Suppressor macrophage treated with lipopolysaccharide for 4 hours (primary cell): ENCODE measurements at places on chromosomes 6 and 20.

DNA sequence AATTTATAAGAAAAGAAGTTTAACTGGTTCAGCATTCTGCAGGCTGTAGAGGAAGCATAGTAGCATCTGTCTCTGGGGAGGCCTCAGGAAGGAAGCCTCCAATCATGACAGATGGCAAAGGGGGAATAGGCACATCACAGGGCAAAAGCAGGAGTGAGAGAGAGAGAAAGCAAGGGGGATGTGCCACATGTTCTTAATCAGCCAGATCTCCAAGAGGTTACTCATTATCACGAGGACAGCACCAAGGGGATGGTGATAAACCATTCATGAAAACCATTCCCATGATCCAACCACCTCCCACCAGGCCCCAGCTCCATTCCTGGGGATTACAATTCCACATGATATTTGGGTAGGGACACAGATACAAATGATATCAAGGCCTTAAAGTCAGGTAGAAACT is 217.5 kb upstream of the TCF21 start:
- no peak for DNase-seq

DNA sequence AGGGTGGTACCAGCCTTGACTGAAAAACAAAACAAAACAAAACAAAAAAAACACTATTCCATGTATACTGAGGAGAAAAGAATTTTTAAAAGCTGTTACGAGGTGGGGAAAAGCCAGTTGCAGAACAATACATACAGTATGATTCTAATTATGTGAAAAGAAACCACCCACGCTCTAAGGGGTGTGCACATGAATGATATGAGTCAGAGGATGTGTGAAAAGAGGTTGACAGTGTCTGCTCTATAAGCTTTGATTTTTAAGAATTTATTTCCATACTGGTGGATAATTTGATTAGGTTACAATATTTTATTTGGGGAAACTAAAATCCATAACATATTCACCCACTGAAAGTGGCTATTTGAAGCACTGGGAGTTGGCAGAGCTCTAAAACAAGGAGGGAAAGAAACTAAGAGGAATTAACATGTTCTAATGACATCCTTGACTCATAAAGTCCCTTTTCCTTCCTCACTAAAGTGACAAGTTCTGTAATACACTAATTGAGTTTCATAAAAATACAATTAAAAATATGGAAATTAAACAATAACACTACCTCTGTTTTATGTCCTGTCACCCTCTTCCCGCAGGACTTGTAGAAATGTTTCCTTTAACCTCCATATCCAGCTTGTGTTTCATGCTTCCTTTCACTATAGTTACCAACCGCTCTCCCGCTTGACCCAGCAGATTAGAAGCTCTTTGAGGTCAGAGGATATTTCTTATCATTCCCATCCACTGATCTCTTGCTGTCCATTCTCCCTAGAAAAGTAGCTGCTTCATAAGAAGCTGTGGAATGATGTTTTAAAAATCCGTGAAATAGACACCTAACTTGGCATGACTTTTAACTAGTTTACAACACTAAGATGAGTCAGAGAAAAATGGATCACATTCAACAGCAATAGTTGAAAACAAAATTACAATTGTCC is 118.6 kb upstream of the CCDC28A start:
- DNase-seq = peak; percentile 73

GRCh38 chr20:44650771-44651433 is 597 bp downstream of the ADA start:
- peak; percentile 28 for DNase-seq

DNA sequence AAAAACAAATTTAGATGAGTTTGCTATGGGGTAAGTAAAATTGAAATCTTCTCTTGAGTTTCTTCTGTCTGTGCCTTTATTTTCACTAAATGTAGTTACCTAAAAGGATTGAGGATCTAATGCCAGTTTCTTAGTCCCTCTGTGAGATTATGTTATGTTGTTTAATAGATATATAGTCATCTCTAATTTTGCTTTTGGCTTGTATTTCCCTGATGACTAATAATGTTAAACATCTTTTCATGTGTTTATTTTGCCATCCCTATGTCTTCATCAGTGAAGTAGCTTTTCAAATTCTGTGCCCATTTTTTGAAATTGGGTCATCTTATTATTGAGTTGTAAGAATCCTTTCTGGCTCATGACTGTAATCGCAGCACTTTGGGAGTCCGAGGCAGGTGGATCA is 13.7 kb downstream of the QRSL1 start:
- no peak for DNase-seq

- DNase-seq = no peak
Observed at GRCh38 chr20:34085544-34086040, 26.5 kb downstream of the EIF2S2 start.

- DNase-seq = peak; percentile 56
Observed at GRCh38 chr6:87396595-87397392, 11.0 kb upstream of the CFAP206 start.

DNA sequence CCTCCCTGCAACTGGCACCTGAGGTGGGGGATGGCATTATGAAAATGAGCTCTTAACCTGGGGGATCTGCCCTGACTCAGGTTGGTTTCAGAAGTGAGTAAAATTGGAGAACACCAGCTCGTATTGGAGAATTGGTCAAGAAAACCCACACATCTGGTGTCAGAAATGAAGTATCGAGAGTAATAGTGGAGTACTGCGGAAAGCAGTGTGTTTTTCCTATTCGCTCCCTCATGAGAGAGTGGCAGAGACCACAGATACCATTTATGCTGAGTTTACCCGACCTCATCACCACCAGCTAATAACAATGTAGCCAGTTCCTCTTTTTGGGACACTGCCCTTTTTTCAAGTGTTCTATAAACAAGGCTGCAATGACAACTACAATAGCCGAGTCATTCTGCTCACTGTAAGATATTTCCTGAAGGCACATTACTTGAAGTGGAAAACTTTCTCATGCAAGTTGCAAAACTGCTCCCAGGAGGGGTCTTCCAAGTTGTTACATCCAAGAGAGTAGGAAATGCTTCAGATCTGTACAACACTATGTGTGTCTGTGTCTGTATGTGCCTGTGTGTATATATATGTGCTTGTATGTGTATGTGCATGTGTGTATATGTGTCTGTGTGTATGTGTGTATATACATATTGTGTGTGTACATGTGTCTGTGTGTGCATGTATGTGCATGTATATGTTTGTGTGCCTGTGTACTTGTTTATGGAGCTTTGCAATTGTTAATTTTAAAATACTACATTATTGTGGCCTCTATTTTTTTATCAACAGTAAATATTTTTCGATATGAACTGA is 106.0 kb upstream of the CST7 start:
- DNase-seq = peak; percentile 72

GRCh38 chr6:26300828-26301227 is 64.2 kb upstream of the BTN3A2 start:
- DNase-seq = no peak

DNA sequence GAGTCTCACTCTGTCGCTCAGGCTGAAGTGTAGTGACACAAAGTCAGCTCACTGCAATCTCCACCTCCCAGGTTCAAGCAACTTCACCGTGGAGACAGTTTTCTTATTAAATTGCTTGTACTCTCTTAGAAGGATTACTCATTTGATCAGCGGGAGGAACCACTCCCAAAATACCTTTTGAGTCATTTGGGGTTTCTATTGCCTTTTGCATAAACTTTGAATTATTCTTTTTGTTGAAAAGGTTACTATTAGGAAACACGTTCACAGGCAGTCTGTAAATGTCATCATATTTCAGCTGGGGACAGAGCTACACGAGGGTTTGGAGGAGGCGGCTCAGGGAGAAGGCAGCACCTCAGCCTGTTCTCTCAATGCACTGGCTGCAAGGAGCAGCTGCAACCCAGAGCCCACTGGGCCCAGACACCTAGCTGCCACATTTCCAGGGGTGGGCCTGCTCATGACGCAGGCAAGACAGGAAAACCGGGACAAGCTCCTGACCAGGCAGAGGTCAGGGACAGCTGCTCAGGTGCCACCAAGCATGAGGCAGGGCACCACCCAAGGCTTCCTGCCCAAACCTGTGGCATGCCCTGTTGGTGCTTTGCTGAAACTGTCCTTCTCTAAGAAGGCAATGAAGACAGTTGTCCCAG is 205.9 kb downstream of the BMP7 start:
- no peak for DNase-seq

GRCh38 chr6:134814076-134814695 is 135.7 kb downstream of the ALDH8A1 start:
- no peak for DNase-seq

DNA sequence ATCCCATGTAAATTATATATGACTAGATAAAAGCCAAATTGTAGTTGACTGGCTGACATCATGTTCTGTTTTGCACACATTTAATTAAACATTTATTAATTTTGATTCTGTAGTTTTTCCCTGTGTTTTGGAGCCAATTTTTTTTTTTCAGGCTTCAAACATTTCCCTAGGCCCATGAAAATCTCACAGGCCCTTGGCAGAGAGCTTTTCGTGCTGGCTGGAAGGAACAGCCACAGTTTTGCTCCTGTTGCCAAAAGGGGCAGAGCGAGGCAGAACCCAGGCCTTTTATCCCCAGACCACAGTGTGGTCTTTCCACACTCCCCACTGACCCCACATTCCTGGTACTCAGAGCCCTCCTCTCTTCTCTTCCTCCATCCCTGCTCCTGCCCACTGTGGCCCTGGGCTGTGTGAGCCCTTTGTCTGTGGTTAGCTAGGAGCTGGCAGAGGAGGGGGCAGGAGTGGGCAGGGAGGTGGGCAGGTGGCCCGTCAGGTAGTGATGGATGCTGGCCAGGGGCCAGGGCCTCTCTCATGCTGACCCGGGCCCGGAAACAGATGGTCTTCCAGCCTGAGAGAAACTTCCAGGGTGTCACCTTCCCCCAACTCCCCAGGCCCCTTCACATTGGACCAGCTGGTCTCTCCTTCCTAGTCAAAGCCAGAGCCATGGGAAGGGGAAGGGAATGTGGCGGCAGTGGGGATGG is 19.4 kb upstream of the CCM2L start:
- DNase-seq = no peak

- DNase-seq = no peak
Observed at GRCh38 chr6:3608159-3608558, 143.4 kb downstream of the PXDC1 start.

- DNase-seq = no peak
Observed at GRCh38 chr6:51330971-51331370, 512.3 kb downstream of the TFAP2B start.

GRCh38 chr6:117955684-117956256 is 48.7 kb downstream of the SLC35F1 start:
- DNase-seq = no peak

DNA sequence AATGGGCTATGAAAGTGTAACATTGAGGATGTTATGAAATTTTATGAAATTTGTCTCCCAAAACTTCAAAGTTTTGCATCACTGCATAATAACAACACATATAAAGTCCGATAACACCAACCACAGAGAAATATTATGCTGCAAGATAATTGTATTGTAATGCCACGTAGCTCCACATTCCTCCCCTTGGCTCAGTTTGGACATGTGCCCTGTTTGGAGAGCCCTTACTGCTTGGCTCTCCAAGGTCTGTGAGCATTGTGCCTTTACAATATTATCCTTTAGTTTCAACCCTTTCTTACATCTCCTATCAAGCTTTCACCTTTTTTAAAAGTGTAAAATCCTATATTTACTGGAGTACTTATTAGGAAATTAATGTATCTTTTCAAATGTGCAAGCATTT is 10.8 kb downstream of the HBS1L start:
- no peak for DNase-seq

GRCh38 chr20:12016291-12016690 is 98.6 kb downstream of the BTBD3 start:
- no peak for DNase-seq
